ENCODE measurements at places on chromosomes 12 and 14.
A peak's percentile ranks its signal among the peaks of the same experiment; 100 is the strongest.

- no peak for DNase-seq
Observed at GRCh38 chr12:39713552-39713951, 93.9 kb upstream of the ABCD2 start.

GRCh38 chr12:103696101-103696500 lies 109.0 kb downstream of the STAB2 start:
- no peak for DNase-seq

- DNase-seq: no peak
Observed at GRCh38 chr12:12533238-12533829, 29.3 kb downstream of the DUSP16 start.

DNA sequence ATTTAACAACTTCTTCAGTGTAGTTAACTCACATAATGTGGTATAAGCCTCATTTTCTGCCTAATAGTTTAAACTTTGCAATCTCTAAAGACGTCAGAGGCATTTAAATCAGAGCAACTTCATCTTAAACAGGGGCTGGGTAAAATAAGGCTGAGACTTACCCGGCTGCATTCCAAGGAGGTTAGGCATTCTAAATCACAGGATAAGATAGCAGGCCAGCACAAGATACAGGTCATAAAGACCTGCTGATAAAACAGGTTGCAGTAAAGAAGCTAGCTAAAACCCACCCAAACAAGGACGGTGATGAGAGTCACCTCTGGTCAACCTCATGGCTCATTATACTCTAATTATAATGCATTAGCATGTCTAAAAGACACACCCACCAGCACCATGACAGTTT lies 115.6 kb upstream of the PKP2 start:
- DNase-seq: no peak

GRCh38 chr12:24742378-24742777 lies 206.5 kb downstream of the BCAT1 start:
- DNase-seq: no peak

GRCh38 chr12:48092611-48093010 lies 13.3 kb downstream of the SENP1 start:
- DNase-seq: no peak

GRCh38 chr14:33914676-33915516 lies 36.0 kb downstream of the EGLN3 start:
- DNase-seq: no peak

DNA sequence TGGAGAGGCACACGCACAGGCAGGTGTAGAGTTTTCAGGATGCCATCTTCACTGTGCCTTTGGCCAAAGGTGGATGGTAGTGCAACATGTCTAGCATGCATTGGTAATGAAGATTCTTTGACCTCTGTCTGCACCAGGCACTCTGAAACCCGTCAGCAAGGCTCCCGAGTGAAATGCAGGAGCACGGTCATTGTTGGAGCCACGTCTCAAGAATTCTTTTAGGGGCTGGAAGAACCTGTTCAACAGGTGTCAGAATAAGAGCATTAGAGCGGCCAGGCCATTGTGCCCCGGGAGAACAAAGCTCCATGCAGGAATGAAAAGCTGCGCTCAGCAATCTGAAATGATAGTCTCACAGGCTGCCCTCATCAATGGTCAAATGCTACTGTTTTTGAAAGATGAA lies 40.2 kb upstream of the DICER1 start:
- DNase-seq: no peak

GRCh38 chr14:67345583-67345982 lies 14.0 kb downstream of the ATP6V1D start:
- DNase-seq: no peak

- peak; percentile 16 for DNase-seq
Observed at GRCh38 chr14:34098045-34098984, 147.4 kb upstream of the EGLN3 start.

DNA sequence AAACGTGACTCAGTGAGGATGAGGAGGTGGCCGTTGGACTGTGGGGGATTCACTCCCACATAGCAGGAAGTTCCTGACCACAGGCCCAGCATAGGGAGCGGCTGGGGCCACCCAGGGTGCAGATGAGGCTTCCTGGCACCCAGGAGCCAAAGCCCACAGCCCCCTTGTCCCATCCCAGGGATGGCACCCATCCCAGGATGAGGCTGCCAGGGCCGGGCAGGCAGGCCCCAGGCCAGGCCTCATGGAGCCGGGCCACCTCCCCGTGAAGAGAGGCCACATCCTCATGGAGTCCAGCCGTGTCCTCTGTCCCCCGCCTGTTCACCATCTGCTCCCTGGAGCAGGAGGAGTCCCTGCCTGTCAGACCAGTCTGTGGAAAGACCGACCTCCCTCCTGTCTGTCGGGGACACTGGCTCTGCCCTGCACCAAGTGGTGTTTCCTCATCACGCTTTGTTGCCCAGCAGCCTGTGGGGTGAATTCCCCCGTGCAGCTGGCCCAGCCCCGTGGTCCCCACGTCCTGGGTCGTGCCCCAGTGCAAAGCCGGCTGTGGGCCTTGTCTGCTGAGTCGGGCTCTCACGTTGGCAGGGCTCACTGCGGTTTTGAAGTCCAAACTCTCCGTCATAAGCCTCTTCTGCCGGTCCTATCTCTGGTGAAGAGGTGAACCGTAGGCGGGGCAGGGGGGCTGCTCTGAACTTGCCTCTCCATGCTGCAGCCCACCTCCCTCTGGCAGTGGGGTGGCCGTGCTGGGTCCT lies 24.5 kb downstream of the MMP17 start:
- no peak for DNase-seq

- no peak for DNase-seq
Observed at GRCh38 chr14:69719501-69719951, 47.4 kb upstream of the SRSF5 start.

- no peak for DNase-seq
Observed at GRCh38 chr12:121333747-121334146, 18.5 kb downstream of the ANAPC5 start.

DNA sequence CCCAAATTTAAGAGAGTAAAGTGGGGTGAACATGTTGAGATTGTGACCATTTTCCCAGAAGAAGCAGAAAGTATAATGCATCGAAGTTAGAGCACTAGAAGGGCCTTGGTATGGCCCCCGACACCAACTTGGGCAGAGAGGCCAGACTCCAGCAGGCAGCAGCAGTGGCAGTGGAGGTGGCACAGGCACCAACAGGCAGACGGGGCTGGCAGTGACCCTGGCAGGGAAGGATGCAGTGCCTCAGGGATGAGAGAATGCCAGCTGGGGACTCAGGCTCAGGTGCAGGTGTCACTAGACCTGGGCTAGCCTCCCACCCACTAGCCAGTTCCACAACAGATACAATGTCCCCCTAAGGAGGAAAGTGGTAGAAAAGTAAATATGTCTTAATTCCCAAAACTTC lies 27.7 kb upstream of the AMIGO2 start:
- no peak for DNase-seq

DNA sequence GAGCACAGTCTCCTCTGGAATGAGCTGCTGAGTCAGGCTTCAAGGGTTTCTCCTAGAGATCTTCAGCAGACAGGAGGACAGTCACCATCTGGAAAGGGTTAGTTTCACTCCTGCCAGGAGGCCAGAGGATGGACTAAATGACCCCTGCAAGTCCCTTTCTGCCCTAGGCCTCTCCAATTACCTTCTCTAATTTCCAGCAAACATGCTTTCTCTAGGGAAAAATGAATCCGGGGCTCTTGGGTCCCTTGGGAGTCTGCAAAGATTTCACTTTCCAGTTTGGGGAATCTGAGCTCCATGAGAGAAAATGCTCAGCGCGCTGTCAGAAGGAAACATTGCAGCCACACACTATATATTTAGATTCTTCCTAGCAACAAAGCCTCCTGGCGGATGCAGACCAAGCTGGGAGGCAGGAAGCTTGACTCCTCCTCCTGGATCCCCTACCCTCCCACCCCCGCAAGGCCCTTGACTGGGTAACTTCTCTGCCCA lies 184.4 kb upstream of the CCND2 start:
- DNase-seq: no peak

- DNase-seq: no peak
Observed at GRCh38 chr12:118371321-118372282, 1.1 kb downstream of the TAOK3 start.
